ENCODE measurements at places on chromosomes 16 and 17.

DNA sequence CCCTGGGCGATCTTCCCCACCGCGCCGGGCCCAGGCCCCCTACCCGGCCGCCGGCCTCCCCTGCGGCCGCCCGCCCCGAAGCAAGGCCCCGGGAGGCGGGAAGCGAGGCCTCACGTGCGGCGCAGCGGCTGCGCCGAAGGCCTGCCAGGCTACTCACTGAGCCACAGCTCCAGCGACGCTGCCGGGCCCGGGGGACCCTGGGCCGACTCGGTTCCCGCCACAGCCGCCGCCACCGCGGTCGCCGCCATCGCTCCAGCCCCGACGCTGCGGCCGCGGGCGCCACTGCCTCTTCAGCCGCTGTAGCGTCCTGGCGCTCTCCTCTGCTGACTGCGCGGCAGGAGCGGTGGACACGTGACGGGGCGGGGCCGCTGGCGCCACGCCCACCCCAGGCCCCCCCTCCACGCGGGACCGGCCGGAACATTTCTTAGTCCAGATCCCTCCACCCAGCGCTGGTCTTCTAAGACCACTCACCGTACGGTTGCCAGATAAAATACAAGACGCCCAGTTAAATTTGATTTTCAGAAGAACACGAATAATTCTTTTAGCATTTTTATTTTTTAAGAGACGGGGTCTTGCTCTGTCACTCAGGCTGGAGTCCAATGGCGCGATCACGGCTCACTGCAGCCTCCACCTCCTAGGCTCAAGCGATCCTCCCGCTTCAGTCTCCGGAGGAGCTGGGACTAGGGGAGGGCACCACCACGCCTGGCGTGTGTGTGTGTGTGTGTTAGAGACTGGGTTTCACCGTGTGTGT, at the start of gene GGA2:
TSS of gene GGA2 (minus strand) at position 331 of the 751 bp plus-strand sequence. CDS start at position 248, 83 bp downstream.
- DNase-seq, result peak; percentile 85

DNA sequence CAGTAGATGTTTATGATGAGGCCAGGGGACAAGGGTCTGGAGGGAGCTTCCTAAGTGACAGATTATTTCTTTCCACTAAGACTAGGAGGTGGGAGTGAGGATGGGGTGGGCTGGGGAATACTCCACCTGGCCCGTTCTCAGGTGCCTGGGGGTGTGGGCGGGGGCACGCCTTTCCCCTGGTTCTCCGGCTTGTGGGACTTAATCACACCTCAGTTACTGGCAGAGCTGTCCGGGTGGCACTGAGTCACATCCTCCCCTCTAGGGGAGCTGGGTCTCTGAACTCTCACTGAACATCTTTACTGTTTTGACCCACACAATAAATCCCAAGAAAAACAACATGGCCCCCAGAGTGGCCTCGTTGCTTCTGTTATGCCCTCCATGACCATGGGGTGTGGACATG, 332.8 kb downstream of the MAF start:
- DNase-seq, result no peak

DNA sequence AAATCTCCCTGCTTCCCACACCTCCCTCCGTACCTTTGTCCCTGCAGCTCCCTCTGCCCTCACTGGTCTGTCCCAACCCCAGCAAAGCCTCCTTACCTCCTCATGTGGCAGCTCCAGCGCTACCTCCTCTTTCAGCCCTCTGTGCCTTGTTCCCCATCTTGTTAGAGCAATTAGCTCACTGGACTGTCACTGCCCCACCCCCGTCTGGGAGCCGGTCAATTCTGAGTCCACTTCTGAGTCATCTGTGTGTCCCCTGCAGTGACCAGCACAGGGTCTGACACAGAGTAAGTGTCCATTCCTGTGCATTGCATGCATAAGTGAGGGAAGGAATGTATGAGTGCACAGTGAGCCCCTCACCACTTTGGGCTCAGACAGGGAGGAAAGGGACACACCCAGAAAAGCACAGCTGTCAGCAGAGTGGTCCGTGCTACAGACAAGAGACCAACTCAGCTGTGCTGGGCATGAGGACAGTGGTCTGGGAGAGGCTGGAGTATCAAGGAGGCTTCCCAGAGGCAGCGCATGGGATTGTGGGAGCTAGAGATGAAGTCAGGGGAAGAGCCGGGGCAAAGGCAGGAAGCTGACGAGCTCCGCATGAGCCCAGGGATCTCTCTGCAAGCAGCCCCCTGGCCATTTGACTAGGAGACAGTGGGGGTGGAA, 45.9 kb downstream of the PITPNM3 start:
- no peak for DNase-seq

DNA sequence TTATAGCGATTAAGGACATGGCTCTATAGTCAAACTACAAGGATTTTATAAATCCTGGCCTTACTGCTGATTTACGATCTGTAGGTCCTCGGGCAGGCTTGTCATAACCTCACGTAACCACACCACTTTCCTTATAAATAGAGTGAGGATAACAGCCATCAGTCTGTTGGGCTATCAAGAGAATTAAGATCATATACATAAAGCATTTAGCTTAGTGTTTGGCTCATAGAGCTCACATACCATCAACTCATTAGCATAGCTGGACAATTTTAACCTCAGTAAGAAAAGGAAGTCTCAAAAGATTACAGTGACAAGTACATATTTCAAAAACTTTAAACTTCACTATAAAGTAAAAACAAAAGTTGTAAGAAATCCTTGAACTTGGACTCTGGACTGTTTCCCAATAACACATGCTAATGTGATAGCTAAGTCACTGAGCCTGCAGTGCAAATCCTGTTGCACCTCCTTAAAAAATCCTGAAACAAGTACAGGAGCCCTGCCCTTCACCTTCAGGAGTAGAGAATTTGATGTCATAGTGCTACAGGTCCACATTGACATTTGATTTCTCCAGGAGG, 20.8 kb upstream of the CLEC3A start:
- DNase-seq, result no peak

DNA sequence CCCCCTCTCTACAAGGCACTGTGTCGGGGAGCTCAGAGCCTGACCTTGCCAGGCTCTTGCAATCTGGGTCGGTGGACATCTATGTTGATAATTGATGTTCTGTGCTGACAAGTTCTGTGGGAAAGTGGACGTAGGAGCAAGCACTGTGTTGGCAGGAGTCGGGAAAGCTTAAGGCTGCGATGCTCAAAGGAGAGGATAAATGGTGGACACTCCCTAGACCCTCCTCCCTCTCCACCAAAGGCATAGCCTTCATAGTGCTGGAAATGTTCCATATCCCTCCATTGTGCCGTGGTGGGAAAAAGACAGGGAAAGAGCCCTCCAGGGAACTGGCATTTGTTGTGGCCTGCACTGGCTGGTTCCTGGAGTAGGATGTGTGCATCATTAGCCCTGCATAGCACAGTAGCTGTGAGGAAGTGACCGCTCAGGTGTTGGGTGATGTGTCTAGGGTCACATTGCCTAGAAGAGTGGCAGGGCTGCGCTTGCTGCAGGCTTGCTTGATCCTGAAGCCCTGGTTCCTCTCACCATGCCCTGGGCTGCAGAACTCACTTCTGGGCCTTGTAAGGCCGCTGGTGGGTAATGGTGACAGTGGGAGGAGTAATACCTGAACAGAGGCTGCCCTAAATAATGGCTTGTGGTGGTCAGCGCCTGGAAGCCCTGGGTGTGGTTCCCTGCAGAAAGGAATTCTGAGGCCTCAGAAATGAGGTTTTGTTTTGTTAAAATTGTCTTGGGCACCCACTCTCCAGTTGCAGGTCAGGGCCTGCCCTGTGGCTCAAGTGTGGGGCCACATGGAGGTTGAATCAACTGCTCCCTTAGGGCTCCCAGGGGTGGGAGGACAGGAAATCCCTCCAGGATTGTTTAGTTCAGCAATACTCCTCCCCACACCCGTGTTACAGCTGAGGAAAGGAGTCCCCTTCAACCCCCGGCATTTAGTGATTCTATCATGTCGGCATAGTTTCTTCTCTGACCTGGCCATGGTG, 62.6 kb downstream of the KSR1 start:
- DNase-seq, result no peak

- no peak for DNase-seq
Measured at GRCh38 chr17:32158870-32159585, 16.7 kb downstream of the RHOT1 start.

- no peak for DNase-seq
Measured at GRCh38 chr16:8998108-8998507, 34.4 kb upstream of the USP7 start.

GRCh38 chr16:55039931-55040330, 109.3 kb downstream of the IRX5 start:
- no peak for DNase-seq

- peak; percentile 59 for DNase-seq
Measured at GRCh38 chr17:40922239-40922638, 15.2 kb downstream of the KRT23 start.

DNA sequence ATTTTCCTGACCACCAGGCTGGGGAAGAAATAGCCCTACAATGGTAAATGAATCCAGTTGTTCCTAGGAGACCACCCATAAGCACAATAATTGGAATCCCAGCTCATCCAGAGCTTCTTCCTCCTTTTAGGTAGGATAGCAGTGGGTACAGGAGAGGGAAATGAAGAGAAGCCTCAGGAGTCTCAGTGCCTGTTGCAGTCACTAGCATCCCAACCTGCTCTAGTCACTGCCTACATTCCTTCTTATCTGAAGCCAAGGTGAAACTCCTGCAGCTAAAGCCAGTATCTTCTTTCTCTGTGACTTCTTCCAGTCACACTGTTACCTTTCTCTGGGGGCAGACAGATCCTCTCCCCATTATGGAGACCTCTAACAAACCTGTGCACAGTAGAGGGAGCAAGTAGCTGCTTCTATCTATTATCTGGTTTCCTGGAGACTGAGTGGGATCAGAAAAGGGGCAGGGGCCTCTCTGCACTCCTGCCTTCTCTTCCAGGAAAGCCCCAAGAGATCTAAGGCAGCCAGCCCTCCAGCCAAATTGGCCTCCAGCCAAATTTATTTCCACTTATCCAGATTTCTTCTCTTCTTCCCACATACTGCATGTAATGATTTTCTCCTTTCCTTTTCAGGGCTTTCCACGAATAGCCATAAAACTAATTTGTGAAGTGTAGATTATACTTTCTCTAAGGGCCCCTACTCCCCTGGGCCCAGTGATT, 85.5 kb downstream of the SSH2 start:
- DNase-seq, result no peak

GRCh38 chr17:75133001-75133400, 1.5 kb upstream of the NT5C start:
- DNase-seq, result no peak

DNA sequence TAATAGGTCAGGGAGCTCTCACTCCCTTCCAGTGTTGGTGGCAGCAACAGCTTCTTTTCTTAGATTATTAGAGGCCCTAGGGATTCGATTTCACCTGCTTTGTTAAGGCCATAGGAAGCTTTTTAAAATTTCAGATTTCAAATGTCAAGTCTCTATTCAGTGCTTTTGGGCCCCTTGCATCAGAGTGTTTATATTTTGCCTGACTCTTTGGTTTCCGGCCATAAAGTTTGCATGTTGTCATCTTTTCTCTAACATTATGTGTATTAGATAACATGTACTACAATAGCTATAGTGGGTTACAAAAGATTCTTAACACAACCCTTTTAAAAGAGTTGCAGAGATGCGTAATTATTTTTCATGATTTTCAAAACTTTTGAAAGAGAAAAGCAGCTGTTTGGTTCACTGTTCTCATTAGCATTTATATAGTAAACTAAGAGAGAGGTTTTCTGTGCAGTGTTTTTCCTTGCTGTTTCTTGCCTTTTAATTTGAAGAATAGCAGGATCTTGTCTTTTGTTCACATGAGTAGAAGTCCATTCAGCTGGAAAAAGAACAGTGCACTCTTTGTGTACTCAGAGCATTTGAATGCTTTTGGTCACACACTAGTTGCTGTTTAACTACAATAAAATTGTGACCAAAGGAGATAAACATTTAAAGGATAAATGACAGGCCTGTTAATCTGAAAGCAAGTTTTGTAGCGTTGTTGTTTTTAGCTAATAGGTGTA, 52.5 kb downstream of the FTO start:
- peak; percentile 53 for DNase-seq

DNA sequence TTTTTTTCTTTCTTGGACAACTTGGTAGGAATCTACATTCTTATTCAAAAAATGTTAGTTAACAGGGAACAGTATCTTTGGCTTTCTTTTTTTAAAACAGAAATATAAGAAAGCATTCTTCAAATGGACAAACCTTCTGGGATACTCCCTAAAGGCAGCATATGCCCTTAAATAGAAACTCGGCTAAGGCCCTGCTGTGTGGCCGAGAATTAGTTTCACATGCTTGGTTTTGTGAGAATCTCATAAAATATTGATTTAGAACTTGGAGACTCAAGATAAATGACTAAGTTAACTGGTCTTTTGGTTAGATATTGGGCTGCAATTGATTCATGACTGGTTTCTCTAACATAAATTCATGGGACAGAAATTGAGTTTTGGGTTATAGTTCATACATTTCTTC, 359.9 kb upstream of the XYLT1 start:
- DNase-seq, result no peak

DNA sequence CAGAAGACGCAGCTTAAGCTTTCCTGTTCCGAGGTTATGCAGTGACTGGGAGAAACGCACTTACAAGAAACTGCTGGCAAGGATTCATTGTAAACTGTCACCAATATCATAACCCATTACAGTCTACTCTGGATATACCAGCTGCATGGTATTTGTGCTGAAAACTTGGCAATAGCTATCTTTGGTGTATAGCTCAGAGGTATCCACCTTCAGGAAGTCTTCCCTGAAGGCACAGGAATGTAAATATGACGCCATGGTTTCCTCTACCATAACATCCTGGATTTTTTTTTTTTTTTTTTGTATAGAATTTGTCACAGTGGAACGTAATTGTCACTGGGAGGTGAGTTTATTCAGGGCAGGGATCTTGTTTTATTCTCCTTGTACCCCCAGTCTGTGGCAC, 406.2 kb downstream of the GRIN2A start:
- DNase-seq, result no peak

DNA sequence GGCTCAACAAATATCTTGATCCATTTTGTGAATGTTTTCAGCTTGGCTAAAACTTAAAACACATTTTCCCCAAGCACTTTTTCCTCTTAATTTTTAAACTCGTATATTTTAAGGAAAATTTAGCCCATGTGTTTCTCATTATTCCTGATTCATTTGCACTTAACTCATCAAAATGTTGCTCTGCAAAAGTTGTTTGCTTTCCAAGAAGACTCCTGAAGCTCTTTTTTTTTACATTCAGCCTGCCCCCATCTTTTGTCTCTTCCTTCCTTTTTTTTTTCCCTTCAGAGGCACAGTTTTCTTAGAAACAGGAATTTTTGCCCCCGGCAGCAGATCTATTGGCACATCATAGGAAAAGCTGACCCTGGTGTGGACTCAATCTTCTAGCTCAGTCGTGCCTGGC, 155.0 kb upstream of the SALL1 start:
- DNase-seq, result no peak

DNA sequence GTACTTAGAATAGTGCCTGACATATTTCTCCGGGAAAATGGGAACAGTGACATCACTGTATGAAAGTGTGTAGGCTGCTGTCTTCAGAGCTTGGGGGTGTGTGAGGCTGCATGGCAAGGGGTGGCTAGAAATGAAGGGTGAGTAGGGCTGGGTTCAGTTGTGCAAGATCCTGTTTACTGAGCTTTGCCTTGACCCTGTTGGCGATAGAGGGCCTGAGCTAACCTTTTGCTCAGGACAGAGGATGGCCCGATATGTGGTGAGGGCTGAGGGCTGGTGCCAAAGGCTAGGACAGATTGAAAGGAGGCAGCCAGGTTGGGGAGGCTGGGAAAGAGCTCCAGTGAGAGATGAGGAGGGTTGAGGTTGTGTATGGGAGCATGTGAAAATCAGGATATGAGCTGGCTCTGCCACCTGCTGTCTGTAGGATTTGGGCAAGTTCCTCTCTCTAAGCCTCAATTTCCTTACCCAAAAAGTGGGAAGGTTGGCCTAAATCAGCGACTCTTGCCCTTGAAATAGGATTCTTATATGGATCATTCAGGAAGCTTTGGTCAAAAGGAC, 6.0 kb upstream of the CCL1 start:
- no peak for DNase-seq

GRCh38 chr16:73171901-73172240, 123.9 kb upstream of the ZFHX3 start:
- DNase-seq, result no peak
